ENCODE measurements at places on chromosomes 1 and 21. TPM values are rescaled to one million over a fixed set of nuclear protein-coding genes. Genes with fewer than 3 reads are reported as not detected.

The AK4 gene
- 22.6 TPM for total RNA-seq

The DMBX1 gene
- total RNA-seq: 0.37 TPM

The PPP2R5A gene
- 18.4 TPM for total RNA-seq

The FCRL5 gene
- not detected for total RNA-seq

The UTS2 gene
- total RNA-seq: not detected

The WNT3A gene
- not detected for total RNA-seq

The CFHR5 gene
- total RNA-seq: not detected

The UMODL1 gene
- not detected for total RNA-seq

The RNF223 gene
- total RNA-seq: not detected

All from H4 (cell line).